ENCODE measurements at places on chromosomes 13 and 19.
A peak's percentile ranks its signal among the peaks of the same experiment; 100 is the strongest.

DNA sequence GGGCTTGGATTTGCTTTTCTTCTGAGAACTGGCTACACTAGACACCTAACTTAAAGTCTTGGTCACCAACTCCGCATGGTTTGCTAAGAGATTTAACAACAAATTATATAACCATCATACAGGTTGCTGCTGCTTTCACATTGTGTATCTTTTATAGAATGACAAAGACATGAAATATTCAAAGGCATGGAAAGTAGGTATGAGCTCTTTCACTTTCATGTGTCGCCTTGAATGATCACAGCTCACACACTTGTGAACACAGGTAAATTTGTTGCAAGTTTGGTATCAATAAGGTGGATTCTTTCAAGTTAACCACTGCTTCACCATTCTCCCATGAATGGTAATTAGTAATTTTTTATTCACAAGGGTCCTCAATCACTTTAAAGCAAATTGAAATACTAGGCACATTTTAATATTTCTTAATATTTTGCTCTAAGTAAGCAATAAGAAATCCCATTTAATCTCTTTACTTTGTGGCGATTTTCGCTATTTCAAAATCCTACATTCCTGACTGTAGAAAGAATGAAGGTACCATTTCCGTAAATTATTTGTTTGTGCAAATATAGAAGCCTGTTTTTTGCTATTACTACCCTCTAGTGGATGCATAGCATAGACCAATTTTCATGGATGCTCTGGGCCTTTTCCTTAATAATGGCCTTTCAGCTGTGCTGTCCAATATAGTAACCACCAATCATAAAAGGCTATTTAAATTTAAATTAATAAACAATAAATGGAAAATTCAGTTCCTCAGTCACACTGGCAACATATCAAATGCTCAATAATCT, 45.5 kb upstream of the FREM2 start:
- no peak for DNase-seq

- no peak for DNase-seq
These were observed 788 bp upstream of the DLEU7 start for GRCh38 chr13:50844084-50844875.

GRCh38 chr13:63128716-63129115, 1713.1 kb upstream of the PCDH20 start:
- no peak for DNase-seq

DNA sequence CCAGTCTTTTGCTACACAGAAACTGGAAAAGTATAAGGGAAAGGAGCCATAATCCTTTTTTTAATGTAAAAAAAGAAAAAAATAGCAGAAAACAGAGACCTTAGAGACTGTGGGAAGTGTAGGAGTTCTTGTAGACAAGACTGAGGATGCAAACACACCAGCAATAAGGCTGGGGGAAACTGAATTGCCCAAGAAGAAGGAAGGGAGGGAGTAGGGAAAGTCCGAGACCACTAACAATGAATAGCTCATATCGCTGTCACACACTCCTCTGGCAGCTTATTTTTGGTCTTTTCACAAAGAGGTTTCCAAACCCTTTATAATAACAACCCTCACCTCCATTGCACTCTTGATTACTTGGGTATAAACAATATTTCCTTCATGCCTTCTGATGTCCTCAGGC, 952.0 kb downstream of the SLITRK5 start:
- no peak for DNase-seq

GRCh38 chr19:50378863-50379236, 2.6 kb downstream of the NR1H2 start:
- DNase-seq = no peak

GRCh38 chr19:10927730-10928562, 493 bp downstream of the YIPF2 start:
- no peak for DNase-seq

DNA sequence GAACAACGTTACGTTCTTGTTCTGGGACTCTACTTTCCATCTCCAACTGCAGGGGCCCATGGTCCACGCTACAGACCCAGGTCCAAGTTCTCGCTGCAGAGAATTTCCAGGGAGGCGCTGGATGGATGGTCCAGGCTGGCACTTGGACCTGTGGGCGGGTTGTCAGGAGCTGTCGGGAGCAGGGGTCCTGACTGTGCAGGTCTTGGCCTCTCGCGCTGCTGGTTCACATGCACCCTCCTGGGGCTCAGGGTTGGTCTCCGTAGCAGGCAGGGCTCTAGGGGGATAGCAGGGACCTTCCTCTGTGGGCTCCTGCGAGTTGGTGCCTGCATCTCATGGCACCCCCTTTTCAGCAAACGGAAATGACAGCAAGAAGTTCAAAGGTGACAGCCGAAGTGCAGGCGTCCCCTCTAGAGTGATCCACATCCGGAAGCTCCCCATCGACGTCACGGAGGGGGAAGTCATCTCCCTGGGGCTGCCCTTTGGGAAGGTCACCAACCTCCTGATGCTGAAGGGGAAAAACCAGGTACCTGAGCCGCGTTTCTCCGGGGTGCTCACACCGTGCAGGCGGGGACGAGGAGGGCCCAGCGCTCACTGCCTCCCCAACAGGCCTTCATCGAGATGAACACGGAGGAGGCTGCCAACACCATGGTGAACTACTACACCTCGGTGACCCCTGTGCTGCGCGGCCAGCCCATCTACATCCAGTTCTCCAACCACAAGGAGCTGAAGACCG, 6.6 kb downstream of the PTBP1 start:
- no peak for DNase-seq

- DNase-seq = no peak
These were observed 102.9 kb downstream of the TEX26 start for GRCh38 chr13:31035185-31035965.

DNA sequence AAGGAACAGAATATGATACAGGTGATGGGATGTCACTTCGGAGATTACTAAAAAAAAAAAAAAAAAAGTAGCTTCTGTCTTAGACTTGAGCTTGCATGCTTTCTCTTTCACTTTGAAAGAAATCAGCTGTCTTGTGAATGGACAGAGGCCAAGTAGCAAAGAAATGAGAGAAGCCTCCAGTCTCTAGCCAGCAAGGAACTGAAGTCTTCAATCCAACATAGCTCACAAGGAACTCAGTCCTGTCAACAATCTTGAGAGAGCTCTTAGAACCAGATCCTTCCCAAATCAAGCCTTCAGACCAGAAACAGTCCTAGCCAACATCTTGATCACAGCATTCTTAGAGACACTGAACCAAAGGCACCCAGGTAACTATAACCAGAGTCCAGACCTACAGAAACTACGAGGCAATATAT, 7.7 kb downstream of the N4BP2L2 start:
- no peak for DNase-seq

DNA sequence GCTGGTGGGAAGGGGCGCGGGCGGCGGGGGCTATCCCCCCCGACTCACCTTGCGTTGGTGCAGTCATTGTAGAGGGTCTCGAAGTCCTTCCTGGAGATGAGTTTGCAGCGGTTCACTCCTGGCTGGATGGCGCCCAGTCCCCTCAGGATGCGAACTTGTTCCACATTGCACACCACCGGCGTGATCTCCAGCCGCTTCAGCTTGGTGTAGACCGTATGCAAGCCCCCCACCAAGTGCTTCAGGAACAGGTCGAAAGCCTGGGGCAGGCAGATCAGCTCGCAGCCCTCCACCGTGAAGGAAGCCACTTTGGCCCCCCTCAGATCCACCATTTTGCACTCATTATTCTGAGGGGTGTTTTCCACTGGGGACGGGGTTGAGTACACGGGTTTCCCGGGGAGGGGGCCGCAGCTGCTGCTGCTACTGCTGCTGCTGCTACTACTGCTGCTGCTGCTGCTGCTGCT, 1.1 kb downstream of the DACH1 start:
- DNase-seq = peak; percentile 14

DNA sequence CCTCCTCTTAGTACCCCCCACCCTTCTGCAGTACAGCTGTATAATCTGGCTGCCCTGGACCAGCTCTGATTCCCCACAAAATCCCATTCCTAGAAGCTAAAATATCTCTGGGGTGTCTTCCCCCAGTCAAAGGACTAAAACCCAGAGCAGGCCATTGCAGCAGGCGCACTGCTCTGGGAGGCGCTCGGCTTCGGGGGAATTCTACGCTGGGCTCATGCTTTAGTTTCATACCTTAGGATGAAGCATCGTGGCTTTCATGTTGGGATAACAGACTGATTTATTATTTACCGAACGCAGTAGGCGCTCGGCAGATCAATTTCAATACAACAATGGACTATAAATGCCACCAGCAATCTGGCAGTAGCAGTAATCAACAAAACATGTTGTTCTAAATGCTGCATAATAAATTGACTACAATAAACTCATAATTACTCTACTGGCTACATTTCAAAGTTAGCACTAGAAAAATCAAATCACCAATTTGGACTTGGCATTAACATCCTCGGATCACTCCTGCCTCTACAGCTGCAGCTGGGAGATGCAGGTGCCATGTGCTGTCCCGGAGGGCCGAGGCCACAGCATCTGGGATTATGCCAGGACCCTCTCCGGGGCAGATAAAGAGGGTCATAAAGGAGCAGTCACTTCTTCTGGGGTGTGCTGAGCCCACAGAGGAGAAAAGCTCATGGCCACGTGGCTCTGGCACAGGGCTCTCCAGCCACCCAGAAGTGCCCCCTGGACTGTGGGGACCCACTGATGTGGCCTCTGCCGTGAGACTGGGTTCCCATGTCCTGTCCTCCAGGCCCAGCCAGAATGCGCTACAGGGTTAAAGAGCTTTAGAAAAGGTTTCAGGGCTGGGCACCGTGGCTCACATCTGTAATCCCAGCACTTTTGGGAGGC, 35.3 kb downstream of the CEBPG start:
- DNase-seq = no peak

DNA sequence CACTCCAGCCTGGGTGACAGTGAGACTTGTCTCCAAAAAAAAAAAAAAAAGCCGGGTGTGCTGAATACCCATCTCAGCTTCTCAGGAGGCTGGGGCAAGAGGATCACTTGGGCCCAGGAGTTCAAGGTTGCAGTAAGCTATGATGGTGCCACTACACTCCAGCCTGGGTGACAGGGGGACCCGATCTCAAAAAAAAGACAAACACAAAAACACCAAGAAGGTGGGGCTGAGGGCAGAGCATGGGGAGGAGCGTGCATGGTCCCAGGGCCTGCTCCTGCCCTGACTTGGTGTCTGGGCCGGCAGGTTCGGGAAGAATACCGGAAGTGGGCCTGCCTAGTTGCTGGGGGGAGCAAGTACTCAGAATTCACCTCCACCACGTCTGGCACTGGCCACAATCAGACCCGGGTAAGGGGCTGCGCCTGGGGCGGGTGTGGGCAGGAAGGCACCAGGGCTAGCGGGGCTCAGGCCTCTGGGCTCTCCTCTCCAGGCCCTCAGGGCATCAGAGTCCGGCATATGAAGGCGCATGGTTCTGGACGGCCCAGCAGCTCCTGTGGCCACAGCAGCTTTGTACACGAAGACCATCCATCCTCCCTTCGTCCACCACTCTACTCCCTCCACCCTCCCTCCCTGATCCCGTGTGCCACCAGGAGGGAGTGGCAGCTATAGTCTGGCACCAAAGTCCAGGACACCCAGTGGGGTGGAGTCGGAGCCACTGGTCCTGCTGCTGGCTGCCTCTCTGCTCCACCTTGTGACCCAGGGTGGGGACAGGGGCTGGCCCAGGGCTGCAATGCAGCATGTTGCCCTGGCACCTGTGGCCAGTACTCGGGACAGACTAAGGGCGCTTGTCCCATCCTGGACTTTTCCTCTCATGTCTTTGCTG, 11.3 kb downstream of the DDX39A start:
- no peak for DNase-seq

DNA sequence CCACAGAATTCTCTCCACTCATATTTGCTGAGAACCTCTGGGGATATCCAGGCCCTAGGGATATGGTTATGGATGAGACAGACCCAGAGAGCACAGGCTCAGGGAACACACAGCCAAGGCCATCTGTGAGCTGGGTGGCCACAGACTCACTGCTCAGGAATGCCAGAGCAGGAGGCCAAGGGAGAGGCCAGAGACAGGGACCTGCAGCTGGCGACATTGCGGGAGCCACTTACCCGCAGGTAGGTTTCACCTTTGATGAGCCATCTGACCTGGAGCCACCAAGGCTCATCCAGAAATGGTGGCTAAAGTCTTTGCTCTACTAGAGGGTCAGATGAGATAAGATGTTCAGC, 29.4 kb downstream of the CCNE1 start:
- no peak for DNase-seq

DNA sequence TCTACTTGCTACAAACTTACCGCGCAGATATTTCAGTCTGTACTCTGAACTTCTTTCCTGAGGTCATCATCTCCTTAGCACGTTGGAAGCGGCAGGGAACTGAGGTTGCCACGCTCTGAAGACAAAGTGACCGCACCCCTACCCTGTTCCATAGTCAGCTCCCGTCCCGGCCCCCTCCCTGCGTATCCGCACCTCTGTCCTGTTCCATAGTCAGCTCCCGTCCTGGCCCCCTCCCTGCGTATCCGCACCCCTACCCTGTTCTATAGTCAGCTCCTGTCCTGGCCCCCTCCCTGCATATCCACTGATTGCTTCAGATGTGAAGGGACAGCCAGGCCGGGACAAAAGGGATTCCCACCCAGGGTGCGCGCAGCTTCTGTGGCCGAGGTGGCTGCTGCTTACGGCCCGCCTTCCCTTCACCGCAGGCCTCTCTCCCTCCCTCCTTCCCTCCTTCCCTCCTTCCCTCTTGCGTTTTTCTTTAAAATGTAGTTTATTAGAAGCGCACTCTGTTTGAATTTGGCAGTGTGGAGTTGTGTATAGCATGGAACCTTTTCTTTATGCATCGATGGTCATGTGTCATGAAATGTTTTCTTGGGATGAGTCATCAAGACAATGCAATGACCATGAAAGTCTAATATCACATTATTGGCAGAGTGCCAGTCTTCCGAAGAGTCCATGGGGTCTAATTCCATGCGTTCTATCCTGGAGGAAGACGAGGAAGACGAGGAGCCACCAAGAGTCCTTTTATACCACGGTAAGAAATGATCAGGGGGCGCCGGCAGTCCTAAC, 21.9 kb upstream of the NDUFS7 start:
- no peak for DNase-seq

DNA sequence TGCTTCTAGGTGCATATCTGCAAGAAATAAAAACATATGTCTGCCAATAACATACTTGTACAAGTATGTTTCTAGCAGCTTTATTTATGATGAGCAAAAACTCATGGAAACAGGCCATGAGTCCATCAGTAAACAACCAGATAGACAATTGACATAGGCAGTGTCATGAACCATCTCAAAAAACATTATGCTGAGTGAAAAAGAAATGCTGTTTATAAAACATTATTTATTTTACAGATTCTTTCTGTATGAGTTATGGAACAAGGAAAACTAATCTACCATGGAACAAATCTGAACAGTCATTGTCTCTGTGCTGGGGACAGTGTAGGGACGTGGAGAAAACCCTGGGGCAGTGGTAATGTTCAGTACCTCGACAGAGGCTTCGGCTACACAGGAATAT, 283.9 kb downstream of the UQCRFS1 start:
- DNase-seq = no peak

All from progenitor cell of endocrine pancreas (in vitro differentiated cells).